ENCODE measurements at places on chromosomes 2 and 18. TPM values are rescaled to one million over a fixed set of nuclear protein-coding genes. Genes with fewer than 3 reads are reported as not detected.

GRCh38 chr2:115171751-115172150 lies 729.3 kb downstream of the DPP10 start:
- H3K27me3 ChIP-seq, result no peaks in the 10 kb centered on the region
- no peaks in the 10 kb centered on the region for H3K4me1 ChIP-seq
- H3K4me3 ChIP-seq, result no peak overlapping the region
- DNase-seq, result no peak
- H3K36me3 ChIP-seq, result no peaks in the 10 kb centered on the region

GRCh38 chr2:219335373-219335786 lies 2.8 kb upstream of the RESP18 start:
- no peak overlapping the region for H3K27ac ChIP-seq
- DNase-seq, result no peak
- H3K4me1 ChIP-seq, result peaks cover 4% of the 10 kb centered on the region
- H3K4me3 ChIP-seq, result no peak overlapping the region
- H3K36me3 ChIP-seq, result peaks cover 14% of the 10 kb centered on the region

DNA sequence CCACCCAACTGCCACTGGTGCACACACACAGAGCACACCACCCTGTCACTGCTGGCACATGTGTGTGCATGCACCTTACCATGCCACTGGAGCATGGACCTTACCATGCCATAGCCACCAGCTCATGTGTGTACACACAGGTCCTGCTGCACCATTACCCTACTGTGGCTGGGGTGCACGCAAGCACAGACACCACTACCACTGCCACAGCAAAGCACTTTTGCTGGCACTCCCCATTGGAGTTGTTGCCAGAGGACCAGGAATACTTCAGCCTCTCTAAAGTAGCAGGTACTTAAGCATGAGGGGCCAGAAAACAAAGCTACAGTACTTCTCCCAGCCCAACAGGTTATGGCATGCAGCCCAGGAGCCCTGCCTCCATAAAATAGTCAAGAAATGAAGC lies 404.8 kb downstream of the MBD2 start:
- DNase-seq, result no peak
- no peaks in the 10 kb centered on the region for H3K4me1 ChIP-seq
- H3K36me3 ChIP-seq, result no peaks in the 10 kb centered on the region
- H3K27me3 ChIP-seq, result peaks cover 3% of the 10 kb centered on the region
- H3K27ac ChIP-seq, result no peak overlapping the region

DNA sequence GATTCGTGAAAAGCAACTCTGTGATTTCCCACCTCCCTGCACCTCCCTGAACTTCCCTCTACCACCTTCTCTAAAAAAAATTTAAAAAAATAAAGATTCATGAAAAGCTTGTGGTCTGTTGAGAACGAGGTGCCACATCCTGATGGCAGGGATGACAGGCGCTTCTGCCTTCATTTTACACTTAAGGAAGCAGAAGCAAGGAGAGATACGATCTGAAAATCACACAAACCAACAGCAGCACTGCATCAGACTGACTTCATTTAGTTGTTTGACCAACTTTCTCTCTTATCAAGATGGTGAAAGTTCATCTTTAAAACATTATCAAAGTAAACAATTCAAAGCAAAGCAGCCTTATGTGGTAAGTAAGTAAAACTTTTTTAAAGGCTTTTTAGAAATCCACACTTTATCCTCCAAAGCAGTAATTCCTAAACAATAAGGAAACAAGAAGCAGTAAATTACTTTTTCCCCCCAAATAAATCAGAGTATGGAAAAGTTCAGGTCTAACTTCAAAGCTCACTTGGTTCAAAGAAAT lies 15.5 kb downstream of the WDFY1 start:
- peaks cover 15% of the 10 kb centered on the region for H3K36me3 ChIP-seq
- DNase-seq, result no peak
- H3K27me3 ChIP-seq, result peaks cover under 1% of the 10 kb centered on the region
- no peak overlapping the region for H3K27ac ChIP-seq

- H3K4me1 ChIP-seq, result no peaks in the 10 kb centered on the region
- no peaks in the 10 kb centered on the region for H3K36me3 ChIP-seq
- no peak overlapping the region for H3K27ac ChIP-seq
These were observed 8.6 kb downstream of the EPAS1 start for GRCh38 chr2:46305767-46306166.

DNA sequence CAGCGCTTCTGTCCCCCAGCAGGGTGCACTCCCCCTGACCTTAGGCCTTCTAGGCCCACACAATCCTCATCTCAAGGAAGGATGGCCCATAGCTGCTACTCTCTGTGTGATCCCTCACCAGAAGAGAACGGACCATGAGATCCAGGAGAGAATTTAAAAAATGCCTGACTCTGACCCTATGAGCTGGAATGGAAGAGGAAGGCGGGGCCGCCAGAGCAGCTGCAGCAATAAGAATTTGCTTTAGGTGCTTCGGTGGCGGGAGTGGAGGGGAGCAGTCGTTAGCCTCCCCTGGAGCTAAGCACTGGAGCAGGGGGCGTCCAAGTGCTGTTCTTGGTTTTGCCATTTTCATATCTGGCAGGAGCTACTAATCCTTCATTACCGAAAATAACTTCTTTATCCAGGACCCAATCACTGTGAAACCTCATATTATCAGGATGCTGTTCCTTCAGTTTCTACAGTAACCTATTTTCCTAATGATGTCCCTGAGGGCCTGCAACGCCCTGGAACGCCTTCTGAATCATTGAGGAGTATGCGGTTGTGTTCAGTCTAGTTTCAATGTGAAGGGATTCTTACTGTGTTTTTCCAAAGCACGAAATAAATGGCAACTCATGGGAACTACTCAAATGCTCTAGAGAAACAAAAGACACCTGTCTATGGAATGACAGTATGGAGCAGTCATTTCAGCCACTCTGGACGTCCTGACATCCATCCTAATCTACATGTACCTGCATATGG lies 105.1 kb upstream of the SIX2 start:
- no peaks in the 10 kb centered on the region for H3K36me3 ChIP-seq
- no peak overlapping the region for H3K27ac ChIP-seq
- DNase-seq, result no peak
- no peaks in the 10 kb centered on the region for H3K4me1 ChIP-seq
- H3K4me3 ChIP-seq, result no peak overlapping the region
- H3K27me3 ChIP-seq, result peaks cover 2% of the 10 kb centered on the region

DNA sequence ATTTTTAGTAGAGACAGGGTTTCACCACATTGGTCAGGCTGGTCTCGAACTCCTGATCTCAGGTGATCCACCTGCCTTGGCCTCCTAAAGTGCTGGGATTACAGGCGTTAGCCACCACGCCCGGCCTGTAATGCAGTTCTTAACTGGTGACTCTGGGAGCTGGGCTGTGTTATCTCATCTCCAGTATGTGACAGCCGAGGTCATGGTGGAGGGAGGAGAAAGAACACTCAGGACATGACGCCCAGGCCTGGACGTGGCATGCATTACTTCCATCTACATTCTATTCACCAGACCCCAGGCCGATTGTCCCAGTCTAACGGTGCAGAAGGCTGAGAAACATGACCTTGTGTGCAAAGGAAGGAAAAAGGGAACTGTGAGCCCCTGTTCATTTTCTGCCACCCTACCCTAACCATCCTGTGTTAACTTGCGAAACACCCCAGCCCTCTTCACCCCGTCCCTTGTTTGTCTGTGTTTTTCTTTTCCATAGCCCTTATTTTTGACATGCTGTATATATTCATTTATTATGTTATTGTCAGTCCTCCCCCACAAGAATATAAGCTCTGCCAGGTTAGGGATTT lies 88.1 kb upstream of the ASAP2 start:
- peaks cover 1% of the 10 kb centered on the region for H3K27me3 ChIP-seq
- H3K36me3 ChIP-seq, result no peaks in the 10 kb centered on the region
- no peak overlapping the region for H3K27ac ChIP-seq

DNA sequence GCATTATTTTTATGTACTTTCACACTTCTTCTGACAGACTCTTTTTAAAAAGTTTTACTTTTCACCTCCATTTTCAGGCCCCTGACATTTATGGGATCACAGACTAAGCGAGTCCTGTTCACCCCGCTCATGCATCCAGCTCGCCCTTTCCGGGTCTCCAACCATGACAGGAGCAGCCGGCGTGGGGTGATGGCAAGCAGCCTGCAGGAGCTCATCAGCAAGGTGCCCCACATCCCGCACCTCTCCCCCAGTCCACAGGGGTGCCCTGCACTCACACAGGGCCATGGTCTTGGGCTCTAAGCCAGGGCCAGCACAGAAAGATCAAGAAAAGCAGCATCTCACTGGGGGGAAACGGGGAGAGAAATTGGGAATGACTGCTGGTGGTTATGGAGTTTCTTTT lies 8.6 kb downstream of the CIDEA start:
- peaks cover under 1% of the 10 kb centered on the region for H3K27me3 ChIP-seq
- H3K4me1 ChIP-seq, result peaks cover 2% of the 10 kb centered on the region

GRCh38 chr18:14974576-14974975 lies 226.6 kb downstream of the ANKRD30B start:
- no peaks in the 10 kb centered on the region for H3K36me3 ChIP-seq
- H3K27ac ChIP-seq, result no peak overlapping the region
- no peaks in the 10 kb centered on the region for H3K4me1 ChIP-seq
- no peak for DNase-seq

DNA sequence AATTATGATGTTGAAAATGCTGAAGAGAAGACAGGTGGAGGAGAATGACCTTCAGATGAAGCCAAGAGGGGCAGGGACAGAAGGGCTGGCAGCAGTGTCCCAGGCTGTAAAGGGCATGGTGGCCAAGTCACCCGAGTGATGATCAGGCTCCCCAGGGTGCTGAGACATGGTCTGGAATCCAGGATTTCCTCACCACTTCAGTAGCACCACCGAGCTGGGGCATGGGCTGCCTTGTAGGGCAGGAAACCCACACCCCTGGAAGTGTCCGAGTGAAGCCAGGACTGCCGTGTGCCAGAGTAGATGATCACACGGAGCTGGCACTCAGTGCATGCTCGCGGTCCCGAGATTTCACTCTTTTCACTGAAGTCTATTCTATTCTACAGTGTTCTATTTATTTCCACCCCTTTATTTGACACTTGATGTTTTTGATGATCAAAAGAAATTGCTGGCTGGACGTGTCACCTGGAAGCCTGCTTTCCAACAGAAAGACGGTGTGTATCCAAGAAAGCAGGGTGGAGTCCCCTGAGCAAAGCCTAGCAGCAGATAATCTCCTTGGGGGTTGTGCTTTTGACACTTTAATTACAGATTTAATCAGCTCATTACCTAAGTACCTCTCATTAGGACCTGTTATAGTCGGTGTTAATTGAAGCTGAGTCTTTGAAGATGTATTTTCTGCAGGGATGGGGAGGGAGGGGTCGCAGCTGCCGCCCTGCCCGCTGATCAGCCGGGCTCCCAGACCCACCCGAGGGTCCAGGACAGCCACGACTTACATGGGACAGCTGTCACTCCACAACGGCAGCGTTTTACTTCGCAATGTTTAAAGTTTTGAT lies 92.3 kb downstream of the SEPTIN10 start:
- H3K27me3 ChIP-seq, result peaks cover 4% of the 10 kb centered on the region
- H3K4me1 ChIP-seq, result peaks cover 14% of the 10 kb centered on the region
- no peak overlapping the region for H3K4me3 ChIP-seq
- no peaks in the 10 kb centered on the region for H3K36me3 ChIP-seq

DNA sequence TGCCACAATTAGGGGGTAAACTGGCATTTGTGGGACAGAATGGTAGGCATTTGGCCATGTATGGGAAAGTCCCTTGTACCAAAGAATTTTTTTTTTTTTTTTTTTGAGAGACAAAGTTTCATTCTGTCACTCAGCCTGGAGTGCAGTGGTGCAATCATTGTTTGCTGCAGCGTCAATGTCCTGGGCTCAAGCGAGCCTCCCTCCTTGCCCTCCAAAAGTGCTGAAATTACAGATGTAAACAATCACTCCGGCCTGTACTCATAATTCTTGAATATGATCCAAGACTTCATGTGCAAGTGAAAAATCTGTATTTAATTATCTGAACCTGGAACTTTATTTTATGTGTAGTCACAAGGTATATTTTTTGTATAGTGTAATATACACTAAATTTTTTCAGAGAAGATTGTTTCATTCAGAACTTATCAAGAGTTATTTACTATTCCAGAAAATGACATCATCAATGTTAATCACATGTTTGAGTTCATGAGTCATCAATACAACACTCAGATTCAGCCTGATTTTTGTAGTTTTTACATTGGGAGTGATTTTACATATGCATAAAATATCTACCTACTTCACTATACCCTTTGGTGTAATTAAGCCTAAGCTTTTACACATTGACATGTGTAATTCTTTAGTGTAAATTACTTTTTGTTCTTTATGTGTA lies 138.7 kb upstream of the L3MBTL4 start:
- H3K27ac ChIP-seq, result no peak overlapping the region
- no peak for DNase-seq
- H3K4me3 ChIP-seq, result no peak overlapping the region
- no peaks in the 10 kb centered on the region for H3K27me3 ChIP-seq
- peaks cover 6% of the 10 kb centered on the region for H3K36me3 ChIP-seq

DNA sequence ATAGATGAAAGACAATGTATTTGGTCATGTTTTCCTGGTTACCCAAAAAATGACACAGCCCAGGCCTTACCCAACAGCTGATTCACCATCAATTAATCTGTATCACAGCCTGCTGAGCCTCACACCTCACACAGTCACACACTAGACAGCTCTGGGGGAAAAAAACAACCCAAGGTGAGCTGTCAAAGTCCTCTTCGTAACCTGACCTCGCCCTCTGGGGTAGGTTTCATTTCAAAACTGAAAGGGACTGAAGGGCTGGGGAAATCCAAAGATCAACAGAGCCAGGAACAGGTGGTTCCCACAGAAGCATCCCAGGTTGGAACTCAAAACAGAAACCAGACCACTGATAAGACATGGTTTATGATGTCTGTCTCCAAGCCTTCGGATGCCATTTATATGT lies 18.2 kb upstream of the PCBP1 start:
- peaks cover 2% of the 10 kb centered on the region for H3K4me1 ChIP-seq
- H3K27ac ChIP-seq, result no peak overlapping the region
- H3K36me3 ChIP-seq, result no peaks in the 10 kb centered on the region
- no peak for DNase-seq
- H3K4me3 ChIP-seq, result no peak overlapping the region

DNA sequence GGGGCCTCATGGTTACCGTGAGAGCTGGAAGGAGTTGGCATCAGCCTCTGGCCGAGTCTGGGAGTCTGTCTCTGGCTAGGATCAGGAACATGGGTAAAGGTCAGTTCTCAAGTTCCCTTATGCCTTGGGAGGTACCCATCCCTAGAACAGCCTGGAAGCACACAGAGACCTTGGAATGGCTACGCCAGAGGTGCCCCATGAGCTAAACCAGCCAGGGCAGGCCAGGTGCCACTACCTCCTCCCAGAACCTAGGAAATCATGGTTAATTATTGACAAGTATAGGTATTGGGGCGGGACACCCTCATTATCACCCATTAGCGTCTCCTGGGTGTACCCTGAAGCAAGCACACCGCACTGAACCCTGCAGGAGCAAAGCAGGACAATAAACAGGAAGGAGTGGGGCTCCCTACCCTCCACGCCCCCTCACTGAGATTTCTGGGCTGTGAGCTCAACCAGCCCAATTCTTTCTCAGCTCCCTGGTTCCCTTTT lies 3.0 kb upstream of the ASPRV1 start:
- no peak overlapping the region for H3K4me3 ChIP-seq
- H3K36me3 ChIP-seq, result no peaks in the 10 kb centered on the region
- peak overlapping the region; percentile 22 for H3K27ac ChIP-seq
- no peak for DNase-seq
- H3K4me1 ChIP-seq, result peaks cover 2% of the 10 kb centered on the region

The ZNG1B gene
- 29.1 TPM for total RNA-seq

The REG3G gene
- not detected for total RNA-seq

The TIGD1 gene
- total RNA-seq, result 12.3 TPM

The YPEL5 gene
- total RNA-seq, result 71.5 TPM

The DTNA gene
- 29.5 TPM for total RNA-seq

The FAM117B gene
- 28.9 TPM for total RNA-seq

The CNTNAP5 gene
- total RNA-seq, result 22.0 TPM

The ABCB6 gene
- total RNA-seq, result 49.4 TPM

The RAPH1 gene
- total RNA-seq, result 56.9 TPM

The TSGA10 gene
- total RNA-seq, result 3.8 TPM

Data from glutamatergic neuron (in vitro differentiated cells).